ENCODE measurements at places on chromosomes 5 and 9. TPM values are rescaled to one million over a fixed set of nuclear protein-coding genes. Genes with fewer than 3 reads are reported as not detected.

BTNL3 gene
- not detected for total RNA-seq

SLC1A3 gene
- total RNA-seq, result 18.6 TPM

MARCOL gene
- not detected for total RNA-seq

NR2F1-AS1 gene
- total RNA-seq, result 1.9 TPM

OBP2B gene
- total RNA-seq, result not detected

PCDHB8 gene
- total RNA-seq, result 0.57 TPM

FRMD3 gene
- total RNA-seq, result 0.55 TPM

PHAX gene
- total RNA-seq, result 62.9 TPM

RASGRF2 gene
- total RNA-seq, result 11.3 TPM

CD14 gene
- total RNA-seq, result 0.13 TPM

PPP3R2 gene
- total RNA-seq, result not detected

KIF20A gene
- 65.2 TPM for total RNA-seq

PDZD2 gene
- total RNA-seq, result 9.9 TPM

BRD3 gene
- 63.6 TPM for total RNA-seq

EIF4EBP3 gene
- total RNA-seq, result 10.1 TPM

C9orf153 gene
- not detected for total RNA-seq

RGMB gene
- 19.3 TPM for total RNA-seq

PTGDS gene
- 4.8 TPM for total RNA-seq

GDF9 gene
- 0.24 TPM for total RNA-seq

LCP2 gene
- not detected for total RNA-seq

HEMGN gene
- total RNA-seq, result not detected

OSMR gene
- 1.5 TPM for total RNA-seq

TPRN gene
- total RNA-seq, result 32.0 TPM

SLC25A51 gene
- 12.4 TPM for total RNA-seq

FYB1 gene
- total RNA-seq, result not detected

EIF4E1B gene
- total RNA-seq, result 1.3 TPM

NCS1 gene
- 38.1 TPM for total RNA-seq

SLIT3 gene
- 0.75 TPM for total RNA-seq

LCNL1 gene
- total RNA-seq, result 0.20 TPM
